CD4-positive, alpha-beta T cell treated with Interleukin-15 for 1 hour (primary cell): ENCODE measurements at places on chromosomes 1 and 21.

DNA sequence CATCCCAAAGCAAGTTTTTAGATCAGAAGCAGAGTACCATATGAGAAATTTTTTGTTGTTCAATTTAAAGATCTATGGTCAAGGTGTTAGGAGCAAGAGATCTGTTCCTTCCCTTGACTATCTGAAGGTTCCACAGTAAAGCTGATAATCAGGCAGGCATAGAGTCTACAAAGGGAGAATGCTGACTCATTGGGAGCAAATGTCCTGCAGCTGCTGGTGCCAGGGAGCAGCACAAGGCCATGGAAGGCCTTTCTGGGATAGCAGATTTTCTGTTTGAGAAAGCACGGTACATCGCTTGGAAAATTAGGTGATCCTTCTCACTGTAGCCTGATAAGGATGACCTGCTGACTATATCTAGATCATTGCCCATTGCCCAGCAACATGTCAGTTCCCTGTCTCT lies 210.1 kb upstream of the C1orf87 start:
- DNase-seq, result no peak

- DNase-seq, result peak; percentile 79
These were observed at the start of gene SCP2 for GRCh38 chr1:52927212-52928014. SCP2 (plus strand) TSS chr1:52927276; CDS start chr1:52927397, 121 bp downstream.

GRCh38 chr21:33025106-33025488 lies 638 bp upstream of the OLIG2 start:
- no peak for DNase-seq

- peak; percentile 66 for DNase-seq
These were observed 22.4 kb downstream of the DEGS1 start for GRCh38 chr1:224205438-224205840.

GRCh38 chr1:40877698-40878097 lies 15.5 kb upstream of the CITED4 start:
- peak; percentile 36 for DNase-seq

GRCh38 chr1:212917134-212917485 lies 33.2 kb upstream of the VASH2 start:
- DNase-seq, result no peak

- peak; percentile 68 for DNase-seq
These were observed 8.9 kb downstream of the SKI start for GRCh38 chr1:2236695-2237677.

DNA sequence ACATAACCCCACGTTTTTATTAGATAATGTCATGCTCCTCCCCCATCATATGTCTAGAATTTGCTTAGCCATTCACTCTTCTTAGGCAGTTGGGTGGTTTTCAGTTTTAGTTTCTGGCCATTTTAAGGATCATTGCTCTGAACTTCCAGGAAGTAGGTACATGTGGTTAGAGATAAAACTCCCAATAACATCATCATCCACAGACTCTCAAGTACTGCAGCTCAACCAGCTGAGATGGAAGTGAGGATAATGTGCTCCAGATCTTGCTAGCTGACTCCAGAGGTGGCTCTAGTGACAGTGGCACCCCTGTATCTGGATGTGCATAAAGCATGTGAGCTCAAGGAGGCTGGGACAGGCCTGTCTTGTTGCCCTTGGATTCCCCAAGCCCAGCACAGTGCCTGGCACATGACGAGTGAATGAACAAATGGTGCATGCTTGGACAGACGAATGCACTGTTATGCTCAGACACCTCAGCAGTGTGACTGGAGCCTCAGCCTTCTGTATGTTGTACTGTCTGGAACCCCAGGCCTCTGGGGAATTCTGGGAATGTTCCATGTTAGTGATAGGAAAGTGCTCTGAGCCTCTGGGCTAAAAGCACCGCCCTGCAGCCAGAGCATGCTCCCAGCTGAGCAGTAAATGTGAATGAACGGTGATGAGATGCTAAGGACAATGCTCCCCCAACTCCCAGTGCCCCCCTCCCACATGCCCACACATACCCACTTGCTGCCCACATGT lies 16.4 kb upstream of the KCNN3 start:
- DNase-seq, result no peak

DNA sequence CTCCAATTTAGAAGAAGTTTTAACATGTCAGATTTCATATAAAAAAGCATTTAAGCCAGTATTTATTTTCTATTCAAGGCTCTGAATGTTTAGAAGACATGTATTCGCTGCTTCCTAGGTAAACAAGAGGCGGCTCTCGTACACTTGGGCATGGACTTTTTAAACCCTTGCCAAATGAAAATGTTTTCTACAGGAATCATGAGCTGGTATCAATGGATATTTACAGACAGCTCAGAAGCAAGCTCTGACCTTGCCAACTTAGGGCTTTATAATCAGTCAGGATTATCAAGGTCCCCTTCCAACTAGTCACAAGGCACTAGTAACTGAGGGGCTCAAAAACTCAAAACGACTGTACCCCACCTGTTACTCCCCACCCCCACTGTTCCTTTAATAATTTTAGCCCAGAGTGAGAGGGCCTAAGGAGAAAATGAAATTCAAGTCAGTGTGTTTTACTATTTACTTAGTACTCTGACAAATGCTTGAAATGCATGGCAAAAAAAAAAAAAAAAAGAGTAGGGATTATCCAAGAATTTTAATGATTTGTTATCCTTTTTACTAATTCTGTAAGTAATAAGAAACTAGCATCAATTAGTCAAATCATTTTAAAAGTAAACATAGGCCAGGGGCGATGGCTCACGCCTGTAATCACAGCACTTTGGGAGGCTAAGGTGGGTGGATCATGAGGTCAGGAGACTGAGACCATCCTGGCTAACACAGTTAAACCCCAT lies 12.4 kb downstream of the CLSTN1 start:
- no peak for DNase-seq

DNA sequence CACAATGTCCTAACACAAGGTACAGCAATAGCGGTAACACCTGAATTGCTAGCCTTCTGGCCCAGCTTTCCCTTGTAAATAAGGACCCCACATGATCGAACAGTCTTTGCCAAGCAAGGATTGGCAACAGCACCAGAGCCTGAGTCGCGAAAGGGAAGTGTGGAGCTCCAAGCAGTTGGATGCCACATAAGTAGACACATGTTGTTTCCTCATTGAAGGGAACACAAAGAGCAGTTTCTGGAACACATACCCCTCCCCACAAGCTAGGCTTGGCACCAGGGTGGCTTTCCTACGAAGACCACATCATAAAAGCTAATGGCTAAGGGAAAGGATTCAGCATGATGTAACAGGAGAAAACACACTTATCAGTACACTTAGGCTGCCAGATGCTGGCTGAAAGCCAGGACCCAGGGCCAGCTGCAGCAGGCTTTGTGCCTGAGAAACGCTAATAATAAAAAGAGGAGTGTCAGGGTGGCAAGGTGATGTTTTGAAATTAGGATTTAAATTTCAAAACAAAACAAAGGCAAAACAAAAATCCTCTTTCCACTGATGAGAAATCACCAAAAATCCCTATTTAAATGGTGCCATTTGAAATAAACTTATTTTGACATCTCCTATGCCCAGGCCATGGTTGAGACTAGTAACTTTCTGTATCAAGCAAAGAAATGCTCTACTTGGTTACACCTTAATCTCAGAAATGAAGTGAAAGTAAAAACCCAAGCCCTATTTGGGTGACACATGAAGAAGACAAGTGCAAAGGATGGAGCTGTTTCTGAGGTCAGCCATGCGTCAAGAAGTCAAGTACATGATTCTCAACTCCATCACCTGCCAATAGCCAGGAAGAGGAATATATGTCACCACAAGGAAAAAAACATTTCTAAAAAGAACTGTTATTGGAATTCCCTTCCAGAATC lies 11.9 kb upstream of the CPLANE2 start:
- DNase-seq, result no peak
